Left renal pelvis (tissue), 4 donors: ENCODE measurements at places on chromosomes 16 and 17. TPM values are rescaled to one million over a fixed set of nuclear protein-coding genes. Genes with fewer than 3 reads are reported as not detected.

RGS9 gene
- polyA plus RNA-seq, result 13.1 TPM

TLCD3B gene
- polyA plus RNA-seq, result 0.83 TPM

TMEM235 gene
- not detected for polyA plus RNA-seq

GRCh38 chr17:80605326-80606066, 60.9 kb downstream of the RPTOR start:
- DNase-seq, result no peak

GRCh38 chr17:56786989-56787482, 46.7 kb downstream of the C17orf67 start:
- no peak for DNase-seq

DNA sequence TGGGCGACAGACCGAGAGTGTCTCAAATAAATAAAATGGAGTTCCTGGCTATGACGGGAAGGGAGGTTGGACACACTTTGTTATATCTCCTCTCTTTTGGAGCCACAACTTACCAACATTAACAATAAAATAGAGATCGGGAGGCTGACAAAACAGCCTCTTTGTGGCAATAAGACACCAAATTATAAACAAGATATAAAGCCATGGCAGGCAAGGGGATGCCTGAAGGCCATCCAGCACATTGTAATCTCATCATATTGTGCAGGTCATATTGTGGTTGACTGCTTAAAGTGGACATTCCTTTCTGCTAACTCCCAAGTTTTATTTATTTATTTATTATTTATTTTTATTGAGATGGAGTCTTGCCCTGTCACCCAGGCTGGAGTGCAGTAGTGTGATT, 59.9 kb upstream of the MGAT5B start:
- no peak for DNase-seq

DNA sequence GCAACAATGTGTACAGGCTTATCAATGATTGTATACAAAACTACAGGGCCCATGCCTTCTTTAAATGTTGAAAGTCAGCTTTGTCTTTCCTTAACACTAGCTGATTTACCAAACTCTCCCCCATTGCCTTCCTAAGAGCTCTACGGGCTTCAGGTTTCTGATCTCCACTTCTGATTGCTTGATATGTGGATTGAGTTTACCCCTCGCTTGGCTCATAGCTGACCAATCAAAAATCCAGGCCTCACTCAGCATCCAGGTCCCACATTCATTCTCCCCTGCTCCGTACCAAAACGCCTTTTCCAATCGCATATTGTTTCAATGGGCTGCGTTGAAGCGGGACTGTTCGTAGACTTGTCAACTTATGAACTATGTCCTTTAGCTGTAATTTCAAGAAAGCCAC, 195.1 kb upstream of the TOX3 start:
- no peak for DNase-seq
